ENCODE measurements at places on chromosomes 5 and 9. TPM values are rescaled to one million over a fixed set of nuclear protein-coding genes. Genes with fewer than 3 reads are reported as not detected.

GRCh38 chr5:173673295-173674101, 57.0 kb upstream of the BOD1 start:
- no peak for DNase-seq

The SLC4A9 gene
- total RNA-seq: not detected

GRCh38 chr9:27429436-27429835, 94.7 kb upstream of the IFNK start:
- DNase-seq: no peak

DNA sequence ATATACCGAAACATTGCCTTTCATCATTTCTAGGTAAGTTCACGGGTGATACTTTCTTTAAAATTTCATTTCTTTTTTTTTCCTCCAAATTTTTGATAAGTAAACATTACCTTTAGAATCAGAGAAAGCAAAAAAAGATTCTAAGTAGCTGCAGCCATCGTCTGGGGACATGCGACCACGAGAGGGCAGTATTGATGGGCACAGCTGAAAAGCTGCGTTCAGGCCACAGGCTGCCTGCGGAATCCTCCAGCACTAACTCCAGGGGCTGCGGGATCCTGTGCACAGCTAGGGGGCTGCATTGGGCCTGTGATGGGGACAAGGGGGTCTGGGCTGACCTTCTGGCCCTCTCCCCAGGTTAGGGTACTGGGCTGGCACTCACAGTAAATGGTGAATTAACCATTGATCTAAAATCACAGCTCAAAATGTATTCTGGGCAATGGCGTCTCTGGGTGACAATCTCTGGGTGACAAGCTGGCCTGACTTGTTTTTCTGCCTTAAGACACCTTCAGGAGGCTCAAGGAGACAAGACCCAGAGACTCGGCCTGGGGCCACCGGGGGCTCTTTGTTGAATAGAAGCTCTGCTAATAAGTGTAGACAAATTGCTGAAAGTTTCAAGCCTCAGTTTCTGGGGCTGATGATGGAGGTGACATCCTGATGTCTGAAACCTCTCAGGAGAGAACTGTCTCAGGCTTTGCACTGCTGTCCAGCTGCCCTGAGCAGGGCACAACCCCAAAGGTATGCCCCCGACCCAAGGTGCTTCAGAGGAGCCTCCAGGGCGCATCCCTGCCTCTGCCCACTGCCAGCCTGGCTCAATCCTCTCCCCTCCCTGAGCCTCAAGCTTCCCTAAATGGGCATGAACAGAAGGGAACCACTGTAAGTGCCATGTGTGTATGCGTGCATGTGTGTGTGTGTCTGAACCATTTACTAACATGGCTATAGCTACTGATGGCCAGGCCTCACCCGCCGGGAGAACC, 44.3 kb upstream of the SARDH start:
- peak; percentile 39 for DNase-seq

DNA sequence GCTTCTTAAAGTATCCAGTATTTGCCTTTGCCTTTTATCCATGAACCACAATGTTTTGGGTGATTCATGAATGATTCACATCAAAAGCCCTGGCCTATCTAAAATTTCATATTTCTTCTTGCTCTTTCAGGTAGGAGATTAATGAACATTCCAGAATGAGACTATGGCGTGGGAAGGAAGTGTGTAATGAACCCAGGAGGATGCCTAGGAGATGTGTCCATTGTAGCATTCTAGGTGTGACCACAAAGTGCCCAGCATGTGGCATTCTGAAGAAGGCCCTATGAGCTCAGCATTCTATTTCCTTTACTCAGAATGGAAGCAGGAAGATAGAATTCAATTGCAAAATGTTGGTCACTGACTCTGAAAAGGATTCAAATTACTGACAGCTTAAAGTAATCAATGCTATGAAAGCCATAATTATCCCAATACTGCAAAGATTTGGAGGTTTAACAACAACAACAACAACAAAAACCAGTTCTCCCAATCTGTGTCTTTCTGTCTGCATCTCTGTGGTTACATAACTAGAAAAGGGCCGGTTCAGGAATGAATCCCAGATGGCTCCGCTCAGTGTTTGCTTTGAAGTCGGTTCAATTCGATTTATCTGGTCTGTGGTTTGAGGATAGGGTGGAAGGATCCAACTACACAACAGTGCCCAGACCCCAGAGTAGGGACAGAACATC, 126.7 kb downstream of the FOXD1 start:
- DNase-seq: peak; percentile 100

DNA sequence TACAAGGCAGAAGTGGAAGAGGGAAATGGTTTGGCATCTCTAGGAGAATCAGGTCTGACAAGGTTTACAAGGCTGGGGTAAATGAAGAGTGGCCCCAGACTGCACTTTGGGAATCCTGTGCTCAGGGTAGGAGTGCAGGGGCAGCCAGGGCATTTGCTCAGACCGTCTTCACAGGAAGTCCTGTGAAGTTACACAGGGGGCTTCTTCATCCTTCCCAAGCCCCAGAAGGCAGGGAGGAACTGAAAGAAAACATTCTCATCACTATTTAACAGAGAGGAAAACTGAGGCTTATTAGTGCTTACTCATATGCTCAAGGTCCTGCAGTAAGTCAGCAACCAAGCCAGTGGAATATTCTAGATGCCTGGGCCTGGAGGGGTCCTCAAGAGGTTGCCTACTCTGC, 80.7 kb downstream of the NRG2 start:
- no peak for DNase-seq

DNA sequence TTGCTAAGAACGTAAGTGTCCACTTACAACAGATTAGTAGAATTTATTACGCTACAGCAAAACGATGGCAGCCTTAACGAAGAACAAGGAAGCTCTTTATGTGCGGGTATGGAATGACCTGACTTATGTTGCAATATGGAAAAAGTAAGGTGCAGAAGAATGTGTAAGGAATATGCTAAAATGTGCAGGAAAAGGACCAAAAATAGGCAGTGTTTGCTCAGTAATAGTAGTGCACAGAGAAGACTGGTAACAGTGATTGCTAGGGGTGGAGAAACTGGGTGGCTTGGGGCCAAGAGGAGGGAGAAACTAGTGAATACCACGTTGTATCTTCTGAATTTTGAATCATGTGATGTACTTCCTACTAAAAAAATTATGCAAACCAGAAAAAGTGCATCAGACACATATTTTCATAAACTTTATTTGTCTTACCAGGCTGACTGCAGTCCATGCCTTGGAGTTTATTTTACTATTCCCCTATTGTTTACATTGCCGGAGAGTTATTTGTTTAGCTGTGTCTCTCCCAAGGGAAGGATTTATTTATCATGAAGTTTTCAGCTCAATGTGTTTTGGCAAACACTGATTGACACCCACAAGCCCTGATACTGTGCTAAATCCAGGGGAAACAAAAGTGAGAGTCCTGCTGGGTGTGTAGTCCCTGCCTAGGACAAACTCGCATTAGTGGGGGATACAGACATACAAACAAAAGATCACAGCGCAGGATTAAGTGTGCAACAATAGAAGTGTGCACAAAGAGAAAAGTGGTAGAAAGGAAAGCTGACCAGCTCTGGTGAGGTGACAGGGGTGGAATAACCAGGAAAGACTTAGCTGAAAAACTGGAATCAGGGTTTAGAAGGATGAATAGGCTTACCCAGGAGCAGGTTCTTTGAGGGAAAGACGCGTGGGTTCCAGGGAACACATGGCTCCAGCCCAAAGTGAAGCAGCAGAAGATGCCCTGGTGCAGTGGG, 34.0 kb upstream of the ZNF484 start:
- no peak for DNase-seq

GRCh38 chr5:15106530-15107283, 235.1 kb upstream of the ANKH start:
- no peak for DNase-seq

DNA sequence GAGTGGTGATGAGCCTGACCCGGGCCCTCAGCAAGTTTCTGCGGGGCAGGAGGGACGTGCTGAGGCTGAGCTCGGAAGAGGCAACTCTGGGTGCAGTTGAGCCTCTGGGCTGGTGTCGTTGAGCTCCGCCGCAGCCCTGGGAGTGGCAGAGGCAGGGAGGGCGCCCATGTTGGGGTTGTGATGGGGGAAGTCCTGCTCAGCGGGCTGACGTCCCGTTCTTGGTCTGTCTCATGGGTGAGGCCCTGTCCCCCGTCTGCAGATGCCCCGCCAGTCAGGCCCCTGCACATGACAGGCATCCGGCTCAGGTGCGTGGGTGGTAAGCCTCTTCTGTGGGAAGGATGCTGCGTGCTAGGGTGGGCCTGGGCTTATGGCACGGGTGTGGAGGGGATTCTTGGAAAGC, 64.3 kb downstream of the RXRA start:
- no peak for DNase-seq

The FGF18 gene
- total RNA-seq: not detected

- no peak for DNase-seq
Measured at GRCh38 chr5:153674356-153674755, 183.9 kb downstream of the GRIA1 start.

DNA sequence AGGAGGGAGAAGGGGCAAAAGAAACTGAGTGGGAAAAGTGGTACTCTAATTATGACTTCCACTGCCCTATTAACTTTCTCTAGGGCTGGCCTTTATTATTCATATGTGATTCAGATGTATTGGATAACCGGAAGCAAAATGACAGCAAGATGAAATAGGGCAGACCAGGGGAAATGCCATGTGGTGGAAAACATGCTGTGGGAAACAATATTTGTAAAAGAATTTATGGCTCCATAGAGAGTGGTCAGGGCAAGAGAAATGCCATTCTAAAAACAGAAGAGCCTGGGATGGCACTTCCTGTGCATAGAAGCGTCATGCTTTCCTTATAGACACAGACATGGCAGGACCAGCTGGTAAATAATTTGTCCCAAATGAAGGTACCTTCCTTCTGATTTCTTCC, 67.7 kb downstream of the MEGF10 start:
- DNase-seq: peak; percentile 77

The GRK6 gene
- total RNA-seq: 42.3 TPM

DNA sequence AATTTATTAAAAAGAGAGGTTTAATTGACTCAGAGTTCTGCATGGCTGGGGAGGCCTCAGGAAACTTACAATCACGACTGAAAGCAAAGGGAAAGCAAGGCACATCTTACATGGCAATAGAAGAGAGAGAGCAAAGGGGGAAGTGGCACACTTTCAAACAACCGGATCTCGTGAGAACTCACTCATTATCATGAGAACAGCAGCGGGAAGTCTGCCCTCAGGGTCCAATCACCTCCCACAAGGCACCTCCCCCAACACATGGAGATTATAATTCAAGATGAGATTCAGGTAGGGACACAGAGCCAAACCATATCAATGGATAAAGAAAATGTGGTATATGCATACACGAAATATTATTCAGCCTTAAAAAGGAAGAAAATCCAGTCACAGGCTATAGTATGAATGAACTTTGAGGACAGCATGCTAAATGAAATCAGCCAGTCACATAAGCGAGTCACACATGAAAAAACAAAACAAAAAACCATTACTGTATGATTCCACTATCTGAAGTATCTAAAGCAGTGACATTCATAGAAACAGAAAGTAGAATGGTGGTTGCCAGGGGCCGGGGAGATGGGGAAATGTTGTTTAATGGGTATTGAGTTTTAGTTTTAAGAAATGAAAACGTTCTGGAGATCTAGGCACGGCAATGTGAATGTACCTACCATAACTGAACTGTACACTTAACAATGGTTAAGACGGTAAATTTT, 83.4 kb upstream of the PCA3 start:
- DNase-seq: no peak

GRCh38 chr5:10600626-10601245, 36.9 kb downstream of the ANKRD33B start:
- DNase-seq: peak; percentile 44
